Erythroblast (primary cell): ENCODE measurements at places on chromosomes 6 and 20.

- no peak for DNase-seq
These were observed 70.3 kb downstream of the UNC5CL start for GRCh38 chr6:40968620-40969164.

- DNase-seq, result no peak
These were observed 54.7 kb upstream of the CDKAL1 start for GRCh38 chr6:20479526-20479925.

DNA sequence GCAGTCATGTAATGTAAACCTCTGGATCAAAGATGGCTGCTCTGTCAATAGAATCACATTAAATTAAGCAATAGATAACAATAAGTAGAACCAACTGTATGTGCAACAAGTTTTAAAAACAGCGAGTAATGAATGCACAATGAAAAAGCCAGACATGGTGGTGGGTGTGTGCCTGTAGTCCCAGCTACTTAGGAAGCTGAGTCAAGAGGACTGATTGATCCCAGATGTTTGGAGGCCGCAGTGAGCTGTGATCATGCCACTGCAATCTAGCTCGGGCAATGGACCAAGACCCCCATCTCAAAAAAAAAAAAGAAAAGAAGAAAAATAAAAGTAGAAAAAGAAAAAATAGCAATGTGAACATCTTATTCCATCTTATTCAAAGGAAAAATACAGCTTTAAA is 558.7 kb upstream of the MMS22L start:
- DNase-seq, result no peak

- peak; percentile 45 for DNase-seq
These were observed 35.3 kb downstream of the EFCAB8 start for GRCh38 chr20:32894026-32894483.

- DNase-seq, result no peak
These were observed 86.1 kb downstream of the CDC5L start for GRCh38 chr6:44473393-44474189.

DNA sequence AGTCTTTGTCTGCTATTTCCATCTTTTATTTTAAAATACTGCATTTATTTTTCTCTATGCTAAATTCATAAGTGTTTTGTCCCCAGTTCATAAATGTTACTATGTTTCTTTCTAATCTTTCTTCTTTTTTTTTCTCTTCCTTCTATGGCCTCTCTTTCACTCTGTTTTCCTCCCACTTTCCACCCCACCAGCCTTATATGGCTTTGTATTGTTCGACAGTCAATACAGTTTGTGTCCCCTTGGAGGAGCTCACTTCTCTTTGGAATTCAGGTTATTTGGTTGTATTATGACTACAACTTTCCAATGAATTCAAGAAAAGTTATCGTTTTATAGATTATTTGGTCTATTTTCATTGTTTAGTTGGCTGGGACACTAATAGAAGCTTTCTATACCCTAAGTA is 393.5 kb downstream of the NKAIN2 start:
- DNase-seq, result no peak

DNA sequence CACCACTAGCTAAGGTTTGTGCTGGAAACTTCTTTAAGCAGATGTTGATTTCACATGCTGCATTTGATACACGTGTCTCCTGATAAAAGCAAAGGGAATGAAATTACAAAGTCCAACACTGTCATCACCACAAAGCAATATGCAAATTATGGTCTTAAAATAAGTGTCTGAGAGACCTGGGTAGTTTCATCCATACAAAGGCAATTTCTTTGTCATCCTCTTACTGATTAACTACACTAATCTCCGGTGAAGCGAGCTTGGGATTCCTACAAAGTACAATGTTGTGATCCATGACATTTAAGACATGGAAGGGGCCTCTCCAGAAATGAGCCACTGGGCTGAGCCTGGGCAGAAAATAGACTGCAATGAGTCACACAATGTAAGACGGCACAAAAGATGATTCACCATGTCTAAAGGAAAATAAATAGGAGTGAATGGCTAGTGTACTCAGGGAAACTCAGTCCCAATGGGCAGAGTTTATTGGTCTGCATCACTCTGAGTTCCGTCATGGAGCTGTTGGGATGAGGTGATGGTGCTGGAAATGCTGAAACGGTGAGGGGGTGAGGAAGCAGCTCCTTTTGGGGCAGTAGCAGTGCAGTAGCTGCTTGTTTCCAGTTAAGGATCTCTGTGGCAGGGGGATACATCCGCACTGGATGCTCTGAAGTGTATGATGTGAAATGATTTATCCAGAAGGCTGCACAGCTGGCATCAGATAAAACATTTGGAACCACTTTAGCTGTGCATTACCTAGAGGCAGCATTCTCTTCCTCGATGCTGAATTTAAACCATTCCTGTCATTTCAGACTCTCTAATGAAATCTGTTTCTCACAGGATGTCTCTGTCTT is 103.3 kb downstream of the IBTK start:
- DNase-seq, result no peak

- no peak for DNase-seq
These were observed 113.3 kb downstream of the TASP1 start for GRCh38 chr20:13525225-13525940.

GRCh38 chr20:61176874-61177273 is 75.2 kb upstream of the CDH4 start:
- DNase-seq, result no peak

GRCh38 chr6:18457065-18457737 is 70.1 kb downstream of the RNF144B start:
- DNase-seq, result no peak

DNA sequence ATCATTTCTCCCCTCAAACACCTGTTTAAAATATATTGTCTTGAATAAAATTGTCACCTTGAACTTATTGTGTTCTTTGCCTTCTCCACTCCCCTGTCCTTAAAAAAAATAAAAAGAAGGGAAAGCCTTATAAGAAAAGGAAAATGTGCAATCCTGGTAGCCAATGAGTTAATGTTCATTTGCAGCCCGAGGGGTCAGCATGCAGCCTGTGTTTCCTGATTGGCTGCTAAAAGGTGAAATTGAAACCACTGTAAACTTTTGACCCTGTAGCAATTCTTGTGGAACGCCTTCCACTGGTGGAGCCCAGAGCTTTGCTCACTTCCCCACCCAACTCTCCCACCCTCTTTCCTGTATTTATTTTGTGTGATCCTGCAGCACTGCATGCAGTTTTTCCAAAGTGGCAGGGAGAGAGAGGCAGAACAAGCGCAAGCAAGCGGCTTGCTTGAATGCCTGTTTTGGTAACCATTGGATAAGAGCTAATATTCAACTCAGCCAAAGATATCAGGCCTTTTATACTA is 74.9 kb downstream of the NCOA3 start:
- DNase-seq, result peak; percentile 31

GRCh38 chr6:136031982-136032381 is 180.5 kb downstream of the PDE7B start:
- peak; percentile 5 for DNase-seq

DNA sequence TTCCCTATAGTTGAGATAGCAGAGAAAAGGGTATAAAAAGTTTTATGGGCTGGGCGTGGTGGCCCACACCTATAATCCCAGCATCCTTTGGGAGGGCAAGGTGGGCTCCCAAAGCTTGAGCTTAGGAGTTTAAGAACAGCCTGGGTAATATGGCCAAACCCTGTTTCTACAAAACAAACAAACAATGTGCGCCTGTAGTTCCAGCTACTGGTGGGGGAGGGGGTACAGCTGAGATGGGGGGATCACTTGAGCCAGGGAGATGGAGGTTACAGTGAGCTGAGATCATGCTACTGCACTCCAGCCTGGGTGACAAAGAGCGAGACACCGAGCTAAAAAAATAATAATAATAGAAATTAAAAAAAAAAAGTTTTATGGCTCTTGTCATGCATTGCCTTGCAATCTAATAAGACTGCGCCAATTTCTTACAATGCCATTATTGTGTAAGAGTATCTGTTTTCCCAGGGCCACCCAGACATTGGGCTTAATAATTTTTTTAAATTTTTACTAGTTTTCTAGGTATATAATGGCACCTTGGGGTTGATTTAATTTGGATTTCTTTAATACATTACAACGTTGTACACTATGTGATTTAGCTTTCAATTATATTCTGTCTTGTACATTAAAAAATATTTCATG is 3.9 kb downstream of the ACSS2 start:
- no peak for DNase-seq

GRCh38 chr20:63471981-63472831 is at the start of gene KCNQ2:
Gene KCNQ2 (minus strand): TSS chr20:63472655. CDS start chr20:63472463, 192 bp downstream.
- no peak for DNase-seq

GRCh38 chr6:92069781-92070180 is 1349.6 kb downstream of the EPHA7 start:
- DNase-seq, result no peak

- DNase-seq, result no peak
These were observed 640.0 kb upstream of the GJE1 start for GRCh38 chr6:141492521-141493284.

DNA sequence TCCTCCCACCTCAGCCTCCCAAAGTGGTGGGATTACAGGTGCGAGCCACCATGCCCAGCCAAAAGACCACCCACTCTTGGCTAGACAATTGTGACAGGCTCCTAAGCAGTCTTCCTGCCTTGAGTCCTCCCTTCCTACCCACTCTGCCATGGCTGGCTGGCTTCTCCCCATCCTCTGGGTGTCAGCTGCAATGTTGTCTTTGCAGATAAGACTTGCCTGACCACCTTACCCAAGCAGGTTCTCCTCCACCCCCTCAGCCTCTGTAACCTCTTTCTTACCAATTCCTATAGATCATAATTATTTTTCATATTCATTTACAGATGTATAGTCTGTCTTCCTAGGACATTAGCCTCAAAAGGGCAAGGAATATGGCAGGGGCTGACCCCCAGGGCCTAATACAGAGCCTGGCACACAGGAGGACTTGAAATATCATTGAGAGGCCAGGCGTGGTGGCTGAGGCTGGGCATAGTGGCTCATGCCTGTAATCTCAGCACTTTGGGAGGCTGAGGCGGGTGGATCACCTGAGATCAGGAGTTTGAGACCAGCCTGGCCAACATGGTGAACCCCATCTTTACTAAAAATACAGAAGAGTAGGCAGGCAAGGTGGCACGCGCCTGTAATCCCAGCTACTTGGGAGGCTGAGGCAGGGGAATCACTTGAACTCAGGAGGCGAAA is 28.7 kb upstream of the SPAG4 start:
- no peak for DNase-seq

DNA sequence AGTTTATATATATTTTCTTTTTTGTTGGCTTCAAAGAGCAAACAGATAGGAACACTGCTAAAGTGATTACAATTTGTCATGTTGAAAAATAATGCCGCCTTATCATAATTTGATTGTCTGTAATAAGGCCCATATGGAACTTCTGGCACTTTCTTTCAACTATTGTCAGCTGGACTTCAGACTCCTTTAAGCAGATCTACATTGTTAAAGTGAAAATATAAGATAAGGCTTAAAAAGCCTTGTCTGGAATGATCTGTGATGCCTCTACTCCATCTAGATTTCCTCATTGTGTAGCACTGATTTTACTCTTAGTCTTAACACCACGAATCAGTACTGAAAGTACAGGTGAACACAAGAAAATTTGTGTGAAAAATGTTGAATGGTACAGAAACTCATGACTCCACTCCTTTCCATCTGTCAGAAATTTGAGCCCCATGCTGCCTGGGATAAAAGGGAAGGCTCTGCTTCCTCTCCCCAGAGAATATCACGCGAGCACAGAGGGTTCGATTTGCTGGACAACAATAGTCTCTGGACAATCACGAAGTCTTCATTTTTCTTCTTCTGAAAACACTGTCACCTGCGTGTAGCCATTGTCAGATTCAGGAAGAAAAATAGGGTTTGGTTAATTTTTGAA is 56.0 kb downstream of the BCAS1 start:
- no peak for DNase-seq

- DNase-seq, result no peak
These were observed 26.4 kb downstream of the RMND1 start for GRCh38 chr6:151425561-151425960.

DNA sequence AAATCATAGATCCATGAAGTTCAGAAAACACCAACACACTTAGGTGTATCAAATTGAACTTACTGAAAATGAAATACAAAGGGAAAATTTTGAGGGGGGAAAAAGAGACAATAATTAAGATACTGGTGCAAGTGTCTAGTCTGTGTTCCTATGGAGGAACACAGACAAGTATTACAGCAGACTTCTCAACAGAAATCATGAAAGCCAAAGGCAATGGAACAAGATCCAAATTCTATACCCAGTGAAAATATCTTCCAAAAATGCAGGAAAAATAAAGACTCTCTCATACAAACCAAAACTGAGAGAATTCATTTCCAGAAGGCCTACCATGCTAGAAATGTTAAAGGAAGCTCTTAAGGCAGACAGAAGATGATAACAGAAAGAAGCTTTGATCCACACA is 63.1 kb downstream of the NRN1 start:
- DNase-seq, result no peak

- DNase-seq, result peak; percentile 91
These were observed 1.1 kb upstream of the ID1 start for GRCh38 chr20:31603822-31604566.

DNA sequence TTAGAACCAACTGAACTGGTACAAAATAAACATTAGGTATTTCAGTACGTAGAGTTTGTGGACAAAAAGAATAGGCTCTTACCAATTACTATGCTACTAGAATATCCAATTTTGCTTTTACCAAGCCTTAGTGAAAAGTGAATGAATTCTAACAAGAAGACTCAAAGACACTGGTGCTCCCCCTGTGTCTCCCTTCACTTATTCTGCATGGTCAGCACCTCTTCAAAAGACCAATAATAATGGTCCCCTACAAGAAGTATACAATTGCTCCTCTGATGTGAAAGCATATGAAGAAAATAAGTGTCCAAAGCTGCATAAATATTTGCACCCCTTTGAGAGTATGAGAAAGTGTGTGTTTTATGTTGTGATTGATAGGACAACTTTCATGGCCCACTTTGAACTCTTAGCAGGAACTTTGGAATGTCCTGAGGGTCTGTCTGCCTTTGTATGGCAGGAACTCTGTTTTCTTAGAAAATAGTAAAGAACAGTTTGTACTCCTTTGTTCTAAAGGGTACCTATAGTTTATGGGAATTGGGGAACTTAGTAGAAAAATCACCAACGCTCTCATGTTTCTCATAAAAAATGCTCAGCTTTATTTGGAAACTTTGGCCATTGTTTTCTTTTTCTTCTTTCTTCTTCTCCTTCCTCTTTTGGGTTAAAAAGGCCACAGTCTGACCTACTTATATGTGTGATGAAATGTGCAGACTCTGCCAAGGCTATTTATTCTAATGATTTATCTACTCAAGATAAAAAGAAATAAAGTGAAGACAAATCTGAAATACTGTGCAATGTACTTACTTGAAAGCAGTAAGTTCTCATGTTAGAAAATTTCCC is 352.4 kb downstream of the LAMA2 start:
- DNase-seq, result no peak

GRCh38 chr6:69868961-69869360 is 2.6 kb downstream of the COL19A1 start:
- DNase-seq, result no peak
